ENCODE measurements at places on chromosomes 6 and 20.

- DNase-seq = peak; percentile 62
These were observed 1.5 kb downstream of the PYGB start for GRCh38 chr20:25249198-25249931.

DNA sequence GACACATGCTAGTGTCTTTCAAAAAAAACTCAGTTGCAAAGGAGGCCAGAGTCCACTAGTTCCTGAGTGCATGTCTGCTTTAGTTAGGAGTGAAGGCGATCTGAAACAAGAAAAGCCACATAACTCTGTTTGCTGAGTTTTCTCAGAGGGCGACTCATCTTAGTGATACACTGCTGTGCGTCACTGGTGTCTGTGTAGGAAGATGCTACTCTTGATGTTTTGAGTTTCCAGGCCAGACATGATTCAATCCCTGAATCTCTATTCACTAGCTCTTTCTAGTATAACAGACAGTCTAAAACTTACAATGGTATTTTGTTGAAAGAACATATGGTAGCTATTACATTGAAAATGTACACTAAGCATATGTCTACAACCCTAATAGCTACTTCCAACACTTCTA lies 60.9 kb downstream of the GFRAL start:
- no peak for DNase-seq

DNA sequence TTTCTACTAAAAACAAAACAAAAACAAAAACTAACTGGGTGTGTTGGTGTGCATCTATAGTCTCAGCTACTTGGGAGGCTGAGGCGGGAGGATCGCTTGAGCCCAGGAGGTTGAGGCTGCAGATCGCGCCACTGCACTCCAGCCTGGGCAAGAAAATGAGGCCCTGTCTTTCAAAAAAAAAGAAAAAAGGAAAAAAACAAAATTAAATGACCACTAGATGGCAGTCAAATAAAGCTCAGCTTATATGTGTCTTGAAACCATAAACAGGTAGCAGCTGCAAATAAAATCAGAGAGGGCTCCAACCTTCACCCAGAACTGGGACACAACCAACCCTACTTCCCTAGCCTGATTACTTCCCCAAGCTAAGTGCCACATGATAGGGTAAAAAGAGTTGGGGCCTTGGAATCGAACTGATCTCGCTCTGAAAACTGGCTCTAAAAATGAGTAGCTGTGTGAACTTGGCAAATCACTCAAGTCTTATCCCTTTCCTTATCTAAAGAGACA lies 67.1 kb upstream of the ADGRF4 start:
- peak; percentile 46 for DNase-seq

GRCh38 chr6:159172091-159172491 lies 2.9 kb downstream of the FNDC1 start:
- no peak for DNase-seq

GRCh38 chr20:39822667-39823066 lies 860.5 kb downstream of the DHX35 start:
- no peak for DNase-seq

DNA sequence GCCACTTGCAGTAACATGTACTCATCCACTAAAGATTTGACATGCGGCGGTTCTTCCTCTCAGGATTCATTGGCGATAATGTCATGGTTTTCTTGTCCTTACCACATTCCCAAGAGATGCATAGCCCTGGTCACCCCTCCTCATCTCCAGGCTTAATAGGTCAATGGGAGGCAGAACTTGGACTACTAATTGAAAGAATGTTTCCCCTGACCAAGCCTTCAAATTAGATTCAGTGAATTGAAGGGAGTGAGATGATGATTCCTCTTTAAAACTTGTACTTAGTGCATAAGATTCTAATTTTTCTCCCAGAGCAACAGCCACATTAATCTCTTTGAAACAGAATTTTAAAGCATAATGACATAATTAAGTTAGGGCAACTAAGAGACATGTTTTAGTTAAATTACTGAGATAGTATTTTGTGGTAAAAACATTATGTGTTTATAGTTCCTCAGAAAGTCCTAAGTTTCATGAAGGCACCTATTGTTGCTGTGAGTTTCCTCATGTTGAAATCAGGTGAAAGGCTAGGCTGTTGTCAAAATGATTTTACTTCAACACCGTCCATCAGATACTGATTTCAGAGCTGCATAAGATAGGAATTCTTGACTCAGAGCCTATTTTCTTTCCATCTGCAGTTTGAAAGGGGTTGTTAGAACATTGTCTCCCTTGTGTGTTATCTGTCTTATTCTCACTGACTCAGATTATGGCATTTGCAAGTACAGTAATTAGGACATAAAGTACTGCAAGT lies 48.5 kb downstream of the STK4 start:
- no peak for DNase-seq

DNA sequence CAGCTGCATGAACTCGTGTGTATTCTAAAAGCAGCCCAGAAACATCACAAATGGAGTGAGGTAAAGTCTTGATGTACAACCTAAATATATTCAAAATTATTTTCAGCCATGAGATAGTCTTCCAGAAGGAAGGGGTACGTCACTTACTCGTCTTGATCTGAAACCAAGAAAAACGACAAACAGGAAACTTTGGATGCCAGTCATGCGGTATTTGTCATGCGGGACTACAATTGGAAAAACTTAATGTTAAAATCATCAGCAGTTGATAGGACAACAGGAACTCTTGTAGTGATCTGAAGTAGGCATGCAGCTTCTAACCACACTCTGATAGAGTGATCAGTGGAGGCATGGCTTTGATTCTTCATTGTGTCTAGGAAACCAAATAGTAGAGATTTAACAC lies 29.7 kb downstream of the FAM217A start:
- DNase-seq = no peak

DNA sequence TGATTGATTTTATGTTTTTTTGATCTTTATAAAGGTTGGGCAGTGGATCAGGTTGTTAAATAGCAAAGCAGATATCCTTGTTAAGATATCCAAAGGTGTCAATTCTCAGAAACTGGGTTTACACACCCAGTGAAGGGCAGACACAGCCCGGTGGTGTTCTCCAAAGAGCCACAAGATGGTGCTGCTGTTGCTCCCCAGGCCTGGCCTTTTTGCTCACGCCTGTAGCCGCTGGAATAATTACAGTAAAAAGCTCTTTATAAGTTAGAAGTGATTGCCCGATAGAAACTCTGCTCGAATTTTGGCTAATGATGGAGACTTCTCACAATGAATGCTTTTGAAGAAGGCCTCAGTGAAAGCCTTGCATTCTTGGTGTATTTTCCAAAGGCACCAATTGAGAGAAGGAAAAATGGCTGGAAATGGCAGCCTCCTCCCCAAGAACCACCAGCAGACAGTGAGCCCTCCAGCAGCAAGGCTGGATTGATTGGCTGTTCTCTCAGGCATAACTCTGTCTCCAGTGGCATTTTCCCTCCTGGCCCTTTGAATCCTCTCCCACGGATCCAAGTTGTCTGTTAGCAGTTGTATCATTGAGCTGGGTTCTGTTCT lies 120.5 kb upstream of the CHD6 start:
- peak; percentile 15 for DNase-seq

DNA sequence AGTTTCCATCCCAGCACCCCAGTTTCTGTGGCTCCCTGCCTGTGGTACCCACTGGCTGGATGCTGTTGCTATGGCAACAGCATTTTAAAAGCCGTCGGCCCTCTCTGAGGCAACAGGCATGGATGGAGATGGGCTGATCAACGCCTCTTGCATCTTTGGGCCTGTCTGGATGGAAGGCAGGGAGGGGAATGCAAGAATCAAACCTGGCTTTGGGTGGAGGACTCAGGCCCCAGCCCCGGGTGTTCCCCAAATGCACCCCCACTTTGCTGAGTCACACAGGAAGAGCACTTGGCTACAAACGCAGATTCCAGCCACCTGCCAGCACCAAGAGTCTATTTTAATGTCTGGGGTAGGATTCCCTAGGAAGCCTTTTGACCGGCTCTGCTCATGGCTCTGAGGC lies 45.7 kb upstream of the TGM2 start:
- no peak for DNase-seq

GRCh38 chr6:36731622-36732310 lies 34.1 kb downstream of the RAB44 start:
- no peak for DNase-seq

GRCh38 chr6:24909241-24910216 lies 26.2 kb downstream of the RIPOR2 start:
- DNase-seq = no peak

- no peak for DNase-seq
These were observed 447.9 kb upstream of the PLCB4 start for GRCh38 chr20:8621001-8621400.

DNA sequence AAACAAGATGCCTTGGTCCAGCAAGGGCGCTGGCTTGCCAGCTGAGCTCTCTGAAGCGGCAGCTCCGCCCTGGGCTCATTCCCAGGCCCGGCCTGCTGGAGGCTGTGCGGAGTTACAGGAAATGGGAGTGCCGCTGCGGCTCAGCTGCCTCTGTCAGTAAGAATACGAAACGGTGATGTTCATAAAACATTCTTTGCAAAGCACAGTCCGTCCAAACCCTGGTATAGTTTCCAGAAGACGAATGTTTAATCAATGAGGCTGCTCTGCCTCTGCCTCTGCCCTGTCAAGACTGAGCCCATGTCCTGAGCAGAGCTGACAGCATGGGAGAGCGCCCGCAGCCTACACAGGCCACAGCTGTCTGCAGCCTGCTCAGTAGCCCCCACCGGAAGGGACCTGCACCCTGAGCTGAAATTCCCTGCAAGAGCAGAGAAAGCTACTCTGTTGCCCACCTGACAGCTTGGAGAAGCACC lies 153.3 kb upstream of the SNX9 start:
- no peak for DNase-seq
